Cerebellar nuclear complex (tissue), 1 donor: ENCODE measurements at places on chromosomes 2 and 18.

GRCh38 chr18:48742706-48743475 lies 204.1 kb downstream of the CTIF start:
- DNase-seq = no peak

DNA sequence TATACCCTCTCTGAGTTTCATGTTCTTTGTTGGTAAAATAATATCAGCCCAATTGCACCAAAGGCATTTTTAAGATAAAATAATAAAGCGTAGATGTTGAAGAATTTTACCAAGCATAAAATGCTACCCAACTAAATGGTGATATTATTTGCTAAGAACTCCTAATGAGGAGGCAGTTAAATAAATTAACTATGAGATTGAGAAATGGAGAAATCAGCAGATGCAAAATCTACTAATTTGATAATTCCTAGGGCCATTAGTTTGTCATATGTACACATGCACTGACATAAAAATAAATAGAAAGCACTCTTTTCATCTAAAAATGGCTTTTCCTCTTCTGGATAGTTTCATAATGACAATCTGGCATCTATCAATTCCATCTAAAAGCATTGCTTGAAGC lies 681.5 kb upstream of the FAM98A start:
- DNase-seq = no peak

DNA sequence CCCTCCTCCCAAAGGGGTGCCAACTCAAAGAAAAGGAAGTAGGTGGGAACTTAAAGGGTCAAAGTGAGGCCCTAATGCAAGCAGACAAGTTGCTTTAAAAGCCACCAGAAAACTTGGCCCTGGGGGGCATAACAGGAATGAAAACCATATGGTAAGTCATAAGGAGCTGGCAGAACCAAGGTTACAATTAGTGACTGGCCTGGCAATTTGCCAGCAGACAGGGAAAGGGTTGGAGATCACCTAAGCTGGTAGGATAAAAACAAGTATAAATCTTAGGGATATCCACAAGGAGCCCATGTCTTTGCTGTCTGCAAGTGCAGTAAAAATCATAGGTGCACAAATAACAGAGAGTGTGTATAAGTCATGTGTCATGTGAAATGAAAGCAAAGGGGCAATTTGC lies 256.7 kb upstream of the LRRTM4 start:
- no peak for DNase-seq

DNA sequence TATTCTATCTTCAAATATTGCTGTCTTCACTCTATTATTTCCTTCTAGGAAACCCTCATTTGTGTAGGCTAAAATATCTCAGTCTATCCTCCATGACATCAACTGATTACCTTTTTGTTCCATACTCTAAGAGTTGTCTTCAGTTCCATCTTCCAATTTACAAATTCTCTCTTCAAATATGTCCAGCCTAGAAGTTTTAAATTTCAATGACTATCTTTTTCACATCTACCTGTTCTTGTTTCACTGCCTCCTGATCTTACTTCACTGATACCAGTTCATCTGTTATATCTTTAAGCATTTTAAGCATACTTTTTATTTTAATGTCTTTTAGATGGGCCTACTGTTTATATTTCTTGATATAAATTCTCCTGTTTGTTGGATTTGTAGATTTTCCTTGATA lies 53.6 kb upstream of the COX7A2L start:
- DNase-seq = no peak

DNA sequence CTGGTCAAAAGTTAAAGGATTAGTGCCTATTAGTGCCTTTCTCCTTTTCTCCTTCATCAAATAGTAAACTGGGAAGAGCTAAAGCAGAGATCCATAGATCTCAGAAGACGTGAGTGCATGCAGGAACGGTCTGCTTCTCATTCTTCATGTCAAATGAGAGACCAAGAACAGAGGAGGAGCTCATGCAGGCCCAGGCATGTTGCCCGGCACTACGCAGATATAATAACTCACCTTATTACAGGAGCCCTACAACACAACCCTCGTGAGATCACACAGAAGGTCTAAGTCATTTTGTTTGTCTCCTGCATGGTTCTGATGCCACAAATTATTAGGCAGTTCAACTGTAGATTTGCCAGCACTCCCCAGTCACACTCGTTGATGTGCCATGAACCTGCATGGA lies 71.8 kb downstream of the CMPK2 start:
- no peak for DNase-seq

DNA sequence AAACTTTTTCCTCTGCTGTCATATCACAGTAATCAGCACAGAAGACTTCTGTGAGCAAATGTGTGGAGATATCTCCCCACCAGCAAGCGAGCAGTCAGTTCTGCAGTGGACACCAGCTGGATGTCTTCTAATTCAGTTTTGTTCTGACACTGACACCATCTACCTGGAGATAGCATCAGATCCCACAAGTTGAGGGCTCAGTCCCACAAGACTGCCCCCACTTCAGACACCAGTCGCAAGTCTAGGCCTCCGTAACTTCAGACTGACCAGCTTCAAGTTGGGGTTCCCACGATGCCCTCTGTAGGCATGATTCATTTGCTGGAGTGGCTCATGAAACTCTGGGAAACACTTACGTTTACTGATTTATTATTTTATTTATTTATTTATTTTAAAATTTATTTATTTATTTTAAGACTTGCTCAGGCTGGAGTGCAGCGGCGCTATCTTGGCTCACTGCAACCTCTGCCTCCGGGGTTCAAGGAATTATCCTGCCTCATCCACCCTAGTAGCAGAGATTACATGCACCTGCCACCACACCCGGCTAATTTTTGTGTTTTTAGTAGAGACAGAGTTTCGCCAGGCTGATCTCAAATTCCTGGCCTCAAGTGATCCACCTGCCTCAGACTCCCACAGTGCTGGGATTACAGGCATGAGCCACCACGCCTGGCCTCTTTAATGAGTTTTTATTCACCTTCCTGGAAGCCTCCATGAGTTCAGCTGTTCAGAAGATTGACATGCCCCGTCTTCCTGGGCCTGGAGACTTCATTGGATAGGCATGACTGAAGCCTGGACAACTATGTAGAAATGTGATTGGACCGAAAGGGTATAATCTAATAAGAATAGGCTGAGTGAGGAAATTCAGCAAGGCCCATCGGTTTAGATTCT lies 55.7 kb downstream of the PAPOLG start:
- DNase-seq = no peak

DNA sequence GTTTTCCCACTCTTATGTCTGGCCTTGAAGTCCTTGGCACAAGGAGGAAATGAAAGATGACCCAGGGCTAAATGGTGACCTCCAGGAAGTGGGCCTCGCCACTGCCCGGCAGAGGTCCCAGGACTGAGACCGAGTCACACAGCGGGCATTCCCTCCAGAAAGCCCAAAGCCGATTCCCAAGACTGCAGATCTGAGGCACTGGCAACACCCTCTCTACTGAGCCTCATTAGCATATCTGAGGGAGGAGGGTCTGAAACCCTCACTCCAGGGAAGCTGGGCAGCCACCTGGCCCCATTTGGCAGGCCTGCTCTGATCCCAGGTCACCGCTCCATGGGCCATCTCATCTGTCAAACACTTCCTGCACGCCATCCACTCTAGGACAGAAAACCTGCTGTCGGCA lies 29.1 kb downstream of the FAM178B start:
- DNase-seq = peak; percentile 81

- no peak for DNase-seq
These were observed 272.7 kb upstream of the FSHR start for GRCh38 chr2:49426996-49427395.

- no peak for DNase-seq
These were observed 64.0 kb upstream of the ZNF516 start for GRCh38 chr18:76558881-76559667.

DNA sequence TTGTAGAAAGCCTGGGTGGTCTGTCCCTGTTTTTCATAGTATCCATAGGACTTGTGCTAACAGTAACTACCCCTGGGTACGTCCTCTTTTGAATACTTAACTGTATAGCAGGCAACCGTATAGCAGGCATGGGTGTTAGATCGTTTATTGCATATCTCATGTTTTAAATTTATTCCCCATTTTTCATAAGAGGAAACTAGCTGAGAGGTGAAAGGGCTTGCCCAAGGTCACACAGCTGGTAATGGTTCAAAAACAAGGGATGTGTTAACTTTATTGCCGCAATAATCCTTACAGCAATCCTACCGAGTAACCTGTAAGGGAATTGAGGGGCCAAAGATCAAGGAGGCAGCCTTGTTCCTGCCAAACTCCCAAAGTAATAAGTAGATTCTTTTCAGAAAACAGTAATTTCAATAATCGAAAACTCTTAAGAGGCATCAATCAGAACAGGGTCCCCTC lies 990 bp upstream of the MGAT4A start:
- DNase-seq = no peak

- DNase-seq = no peak
These were observed 115.6 kb upstream of the HDAC4 start for GRCh38 chr2:239516286-239516953.

GRCh38 chr2:149049142-149049541 lies 10.6 kb downstream of the LYPD6B start:
- DNase-seq = no peak

GRCh38 chr18:51194604-51195003 lies 2.9 kb downstream of the MEX3C start:
- no peak for DNase-seq

DNA sequence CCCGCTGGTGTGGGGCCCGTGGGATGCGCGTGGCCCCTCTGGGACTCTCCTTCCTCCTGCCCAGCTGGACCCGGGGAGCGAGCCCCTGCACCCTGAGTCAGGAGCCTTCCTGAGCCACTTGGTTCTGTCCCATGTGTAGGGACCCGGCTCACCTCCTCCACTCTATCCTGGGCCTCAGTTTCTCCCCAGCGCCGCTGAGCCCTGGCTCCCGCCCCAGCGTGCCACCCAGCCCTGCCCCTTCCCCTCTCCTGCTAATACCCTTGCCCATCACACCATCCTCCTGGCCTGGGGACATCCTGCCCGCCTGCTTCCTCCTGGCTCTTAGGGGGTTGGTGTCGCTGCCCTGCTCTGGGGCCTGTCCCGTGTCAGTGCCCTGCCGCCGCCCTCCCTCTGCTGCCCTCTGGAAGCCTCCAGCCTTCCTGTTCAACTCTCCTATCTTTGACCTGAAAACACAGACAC lies 24.8 kb downstream of the GPC1 start:
- no peak for DNase-seq

GRCh38 chr2:235206980-235207579 lies 255.3 kb downstream of the SH3BP4 start:
- no peak for DNase-seq

- no peak for DNase-seq
These were observed 131.3 kb downstream of the PXDN start for GRCh38 chr2:1613078-1613445.

- DNase-seq = peak; percentile 76
These were observed 95.3 kb downstream of the EIPR1 start for GRCh38 chr2:3282056-3282998.

GRCh38 chr2:8307606-8308180 lies 374.2 kb upstream of the ID2 start:
- no peak for DNase-seq

DNA sequence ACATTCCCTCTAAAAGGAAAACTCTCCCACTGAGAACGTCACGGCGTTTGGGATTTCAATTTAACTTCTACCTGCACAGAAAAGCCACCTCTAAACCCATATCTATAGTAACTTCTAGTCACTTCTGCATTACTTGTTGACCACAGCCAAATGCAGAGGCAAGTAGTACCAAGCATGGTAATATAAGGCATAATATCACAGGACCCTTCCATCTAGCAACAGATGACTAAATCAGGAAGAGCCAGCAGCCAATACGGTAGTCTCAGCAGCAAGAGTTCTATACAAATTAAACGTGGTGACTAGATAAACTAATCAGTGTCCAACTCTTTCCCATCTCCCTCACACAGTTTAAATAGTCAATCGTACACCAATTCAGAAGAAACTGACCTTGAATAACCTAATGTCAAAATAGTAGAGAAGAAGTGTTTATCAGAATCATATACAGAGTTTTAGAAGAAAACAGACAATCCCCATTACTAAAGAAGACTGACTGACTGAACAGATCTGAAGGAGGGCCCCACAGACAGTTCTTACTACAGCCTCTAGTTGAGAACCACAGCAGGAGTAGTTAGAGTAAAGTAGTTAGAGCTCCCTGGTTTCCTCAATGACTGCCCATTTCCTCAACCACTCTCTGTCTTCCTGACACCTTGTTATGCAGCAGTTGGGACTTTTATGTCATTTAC lies 30.0 kb downstream of the MEMO1 start:
- DNase-seq = no peak

- no peak for DNase-seq
These were observed 93.6 kb downstream of the ZAP70 start for GRCh38 chr2:97806738-97807618.

- DNase-seq = no peak
These were observed 27.5 kb upstream of the HPCAL1 start for GRCh38 chr2:10274983-10275802.

DNA sequence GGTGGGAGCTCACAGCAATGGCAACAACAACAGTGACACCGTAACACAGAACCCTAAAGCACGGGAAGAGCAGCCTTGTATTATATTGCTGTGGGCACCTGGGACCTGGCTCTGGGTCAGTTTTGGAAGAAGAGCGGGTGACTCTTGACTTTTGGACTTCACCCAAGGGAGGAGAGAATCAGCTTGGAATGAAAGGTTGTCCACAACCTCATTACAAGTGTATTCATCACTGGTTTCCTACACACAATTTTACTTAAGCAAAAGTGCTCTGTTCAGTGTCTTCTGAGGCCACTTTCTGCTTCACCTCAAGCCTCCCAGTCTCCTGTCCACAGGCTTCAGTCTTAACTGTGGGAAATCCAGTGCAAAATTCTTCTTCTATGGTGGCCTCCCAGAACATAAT lies 263.8 kb downstream of the KCNE4 start:
- no peak for DNase-seq

DNA sequence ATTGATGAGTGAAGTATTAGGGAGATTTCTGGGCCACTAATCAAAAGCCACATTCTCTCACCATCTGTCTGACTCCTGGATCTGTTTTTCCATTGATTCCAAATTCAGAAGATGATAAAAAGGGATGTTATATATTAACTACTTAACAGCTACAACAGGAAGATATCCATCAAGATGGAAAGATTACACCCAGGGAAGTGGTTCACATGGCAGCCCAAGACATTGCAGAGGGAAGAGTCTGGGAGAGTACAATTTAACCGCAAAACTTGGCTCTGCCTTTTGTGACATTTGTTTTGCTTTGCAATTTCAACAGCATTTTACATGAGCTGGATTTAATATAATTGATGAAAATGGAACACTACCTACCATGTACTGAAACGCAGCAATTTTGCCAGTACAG lies 22.5 kb upstream of the TCF4 start:
- no peak for DNase-seq
